Jurkat, Clone E6-1 (cell line): ENCODE measurements at places on chromosomes 2 and 18.

- DNase-seq, result peak; percentile 68
Measured at GRCh38 chr2:6877402-6878304, at the start of gene RSAD2. Gene RSAD2, plus strand, starts transcription at chr2:6877777. Its CDS starts 24 bp downstream, at chr2:6877801.

- DNase-seq, result no peak
Measured at GRCh38 chr2:133777574-133777960, 209.3 kb upstream of the NCKAP5 start.

DNA sequence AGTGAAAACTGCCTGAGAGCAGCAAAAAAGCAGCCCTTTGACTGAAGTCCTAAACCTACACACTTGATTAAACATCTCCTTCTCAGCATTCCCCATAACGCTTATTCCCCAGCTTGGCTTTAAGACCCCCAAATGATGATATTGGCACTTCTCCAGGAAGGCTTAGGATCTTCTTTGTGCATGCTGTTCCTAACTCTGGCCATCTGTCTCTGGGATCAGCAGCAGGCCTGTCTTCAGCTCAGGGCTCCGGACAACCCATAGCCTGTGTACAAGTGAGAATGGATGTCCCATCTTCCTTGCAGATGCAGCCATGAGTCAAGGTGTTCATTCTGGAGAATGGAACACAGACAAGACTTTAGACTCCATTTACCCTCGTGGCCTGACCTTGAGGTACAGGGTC, 81.6 kb upstream of the TMEM17 start:
- no peak for DNase-seq

DNA sequence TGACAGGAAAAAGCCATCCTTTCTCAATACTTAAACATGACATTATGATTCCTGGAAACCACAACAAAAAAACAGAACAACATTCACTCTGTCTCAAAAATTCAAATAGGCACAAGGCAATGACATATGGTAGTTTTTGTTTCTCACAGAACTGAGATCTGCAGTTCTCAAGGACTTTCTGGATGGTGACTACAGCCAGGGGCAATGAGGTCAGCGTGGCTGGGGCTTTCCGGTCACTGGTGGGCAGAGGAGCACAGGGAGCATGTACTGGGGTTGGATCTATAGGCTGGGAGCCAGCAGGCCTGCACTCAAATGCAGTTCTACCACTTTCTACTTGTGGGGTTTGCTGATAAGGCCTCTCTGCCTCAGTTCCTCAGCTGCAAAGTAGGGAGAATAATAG, 72.0 kb downstream of the CTAGE1 start:
- DNase-seq, result no peak

DNA sequence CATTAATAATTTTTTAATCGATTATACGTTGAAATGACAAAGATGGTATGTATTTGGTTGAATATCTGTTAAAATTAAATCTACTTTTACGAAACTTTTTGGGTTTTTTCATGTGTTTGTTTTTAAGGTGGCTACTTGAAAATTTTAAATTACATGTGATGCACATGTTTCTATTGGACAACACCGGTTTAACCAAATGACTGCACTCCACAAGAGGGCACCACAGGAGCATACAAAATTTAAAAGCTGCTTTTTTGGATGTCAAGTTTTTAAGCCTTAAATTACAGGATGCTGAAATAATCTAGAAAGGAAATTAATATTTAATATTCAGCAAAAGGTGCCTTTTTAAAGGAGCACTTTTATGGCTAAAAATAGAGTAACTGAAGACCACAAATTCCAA, 98.7 kb downstream of the ACVR1 start:
- peak; percentile 26 for DNase-seq

DNA sequence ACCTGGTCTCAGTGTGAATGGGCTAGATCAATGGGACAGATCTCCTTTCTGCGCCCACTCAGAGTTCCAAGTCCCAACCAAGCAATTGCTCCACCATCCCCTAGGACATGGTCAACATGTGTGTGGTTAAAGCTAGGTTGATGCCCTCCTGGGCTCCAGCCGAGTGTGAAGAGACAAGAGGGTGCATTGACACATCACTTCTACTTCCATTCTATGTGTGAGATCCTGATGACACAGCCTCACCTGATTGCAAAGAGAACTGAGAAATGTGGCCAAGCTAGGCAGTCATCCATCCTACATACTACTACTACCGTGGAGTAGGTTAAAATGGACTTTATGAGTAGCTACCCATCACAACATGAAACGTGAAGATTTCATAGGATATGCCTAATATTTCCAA, 106.8 kb downstream of the NCKAP5 start:
- DNase-seq, result no peak

DNA sequence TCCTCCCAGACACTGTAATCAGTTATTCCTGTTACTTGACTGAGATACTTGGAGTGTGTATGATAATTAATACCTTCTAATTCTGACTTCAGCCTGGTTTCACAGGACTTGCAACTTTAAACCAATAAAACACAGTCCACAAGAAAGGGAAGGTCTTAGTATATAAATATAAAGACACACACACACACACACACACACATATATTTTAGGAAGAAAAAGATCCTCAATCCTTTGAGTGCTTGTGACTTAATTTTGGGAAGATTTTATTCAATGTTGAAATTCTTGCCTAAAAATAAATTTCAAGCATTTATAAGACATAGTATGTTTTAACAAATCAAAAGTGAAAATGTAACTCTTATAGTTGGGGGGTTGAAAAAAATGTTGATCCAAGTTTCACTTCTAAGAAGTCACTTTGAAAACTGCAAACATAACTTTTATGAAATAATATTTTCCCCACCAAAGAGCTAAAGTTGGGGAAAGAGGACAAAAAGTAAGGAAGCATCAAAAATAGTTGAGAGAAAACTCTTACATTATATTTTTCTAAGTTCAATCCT, 824 bp upstream of the VPS54 start:
- no peak for DNase-seq
